ENCODE measurements at places on chromosomes 2 and 18. TPM values are rescaled to one million over a fixed set of nuclear protein-coding genes. Genes with fewer than 3 reads are reported as not detected.

Gene UCN
- 2.2 TPM for total RNA-seq

Gene C2orf80
- not detected for total RNA-seq

Gene PID1
- 83.3 TPM for total RNA-seq

Gene ALK
- not detected for total RNA-seq

Gene CBLN2
- total RNA-seq: not detected

Gene KCTD1
- 5.0 TPM for total RNA-seq

Gene FAM110C
- 6.7 TPM for total RNA-seq

Gene CHRNG
- not detected for total RNA-seq

Gene SERPINB4
- not detected for total RNA-seq

Gene TBR1
- not detected for total RNA-seq

Gene NEU2
- not detected for total RNA-seq

Gene GPATCH11
- total RNA-seq: 3.0 TPM

Gene PRKAG3
- total RNA-seq: not detected

Gene GAD1
- total RNA-seq: not detected

Gene ABCG8
- total RNA-seq: 121 TPM

Gene ABHD1
- 3.6 TPM for total RNA-seq

Gene VRK2
- 8.5 TPM for total RNA-seq

Gene ANKMY1
- 13.1 TPM for total RNA-seq

Gene ARHGAP28
- 0.68 TPM for total RNA-seq

Gene ABCA12
- total RNA-seq: not detected

Gene CCDC74A
- 0.30 TPM for total RNA-seq

Gene IL1R2
- total RNA-seq: 12.0 TPM

Gene DYSF
- 30.0 TPM for total RNA-seq

Gene MAP3K19
- total RNA-seq: not detected

Gene MC2R
- total RNA-seq: not detected

Gene ACMSD
- 123 TPM for total RNA-seq

Gene DNAJC5G
- total RNA-seq: not detected

Gene HOXD1
- not detected for total RNA-seq

Gene FIGN
- 6.0 TPM for total RNA-seq

Gene LIPG
- 89.4 TPM for total RNA-seq

Gene TRIB2
- total RNA-seq: 13.8 TPM

Gene CRYGD
- not detected for total RNA-seq

Gene ADAM23
- 0.03 TPM for total RNA-seq

Gene TMEM178A
- 0.81 TPM for total RNA-seq

Gene CHRND
- total RNA-seq: not detected

Gene CIB4
- total RNA-seq: not detected

Gene GALNT14
- total RNA-seq: 0.55 TPM

All from left lobe of liver (tissue), 2 donors.